ENCODE measurements at places on chromosomes 4 and X.

DNA sequence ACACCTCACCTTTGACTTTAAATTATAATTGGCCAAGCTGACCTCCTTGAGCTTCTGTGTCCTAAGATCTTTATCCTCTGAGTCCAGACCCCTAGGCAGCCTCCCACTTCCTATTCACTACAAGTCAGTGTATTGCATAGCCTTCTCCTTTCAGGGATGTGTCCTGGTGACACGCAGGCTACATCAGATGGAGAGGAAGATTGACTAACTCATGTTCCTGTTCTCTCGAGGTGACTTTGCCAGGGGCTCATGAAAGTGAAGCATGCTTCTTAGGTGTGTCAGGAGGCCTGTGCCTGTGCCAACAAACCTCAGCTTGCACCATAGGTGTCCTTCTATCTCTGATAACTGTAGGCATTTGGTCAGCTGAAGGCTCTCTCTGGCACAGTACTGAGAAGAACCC lies 195.7 kb upstream of the HS3ST1 start:
- DNase-seq = no peak

- no peak for DNase-seq
Observed at GRCh38 chr4:152459326-152459725, 76.6 kb downstream of the FBXW7 start.

- no peak for DNase-seq
Observed at GRCh38 chr4:108477527-108478108, 142.8 kb upstream of the RPL34 start.

DNA sequence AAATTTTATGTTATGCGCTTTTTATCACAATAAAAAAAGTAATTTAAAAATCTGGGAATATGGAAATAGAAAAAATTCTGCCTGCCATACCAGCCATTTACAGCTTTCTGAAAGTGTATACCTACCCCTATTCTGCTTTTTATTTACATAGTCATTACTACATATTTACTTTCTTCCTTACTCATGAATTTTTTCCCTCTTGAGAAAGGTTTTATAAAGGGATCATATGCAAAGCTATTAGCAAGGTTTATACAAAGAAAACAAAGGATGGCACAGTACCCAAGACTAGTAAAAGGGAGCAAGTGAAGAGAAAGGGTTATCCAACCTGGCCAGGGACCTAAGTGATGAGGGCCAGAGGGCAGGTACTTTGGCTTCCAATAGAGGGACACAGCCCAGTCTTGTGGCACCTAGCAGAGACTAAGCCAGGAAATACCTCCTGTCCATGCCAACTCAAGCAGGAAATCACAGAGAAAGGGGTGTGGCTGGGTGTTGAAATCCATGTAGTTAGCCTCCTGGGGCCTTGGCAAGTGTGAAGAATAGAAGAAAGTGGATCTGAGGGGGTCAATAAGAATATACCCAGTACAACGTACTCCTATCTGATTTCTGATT lies 207.3 kb upstream of the VEGFC start:
- DNase-seq = no peak

GRCh38 chr4:183111452-183111885 lies 12.4 kb downstream of the WWC2 start:
- no peak for DNase-seq

DNA sequence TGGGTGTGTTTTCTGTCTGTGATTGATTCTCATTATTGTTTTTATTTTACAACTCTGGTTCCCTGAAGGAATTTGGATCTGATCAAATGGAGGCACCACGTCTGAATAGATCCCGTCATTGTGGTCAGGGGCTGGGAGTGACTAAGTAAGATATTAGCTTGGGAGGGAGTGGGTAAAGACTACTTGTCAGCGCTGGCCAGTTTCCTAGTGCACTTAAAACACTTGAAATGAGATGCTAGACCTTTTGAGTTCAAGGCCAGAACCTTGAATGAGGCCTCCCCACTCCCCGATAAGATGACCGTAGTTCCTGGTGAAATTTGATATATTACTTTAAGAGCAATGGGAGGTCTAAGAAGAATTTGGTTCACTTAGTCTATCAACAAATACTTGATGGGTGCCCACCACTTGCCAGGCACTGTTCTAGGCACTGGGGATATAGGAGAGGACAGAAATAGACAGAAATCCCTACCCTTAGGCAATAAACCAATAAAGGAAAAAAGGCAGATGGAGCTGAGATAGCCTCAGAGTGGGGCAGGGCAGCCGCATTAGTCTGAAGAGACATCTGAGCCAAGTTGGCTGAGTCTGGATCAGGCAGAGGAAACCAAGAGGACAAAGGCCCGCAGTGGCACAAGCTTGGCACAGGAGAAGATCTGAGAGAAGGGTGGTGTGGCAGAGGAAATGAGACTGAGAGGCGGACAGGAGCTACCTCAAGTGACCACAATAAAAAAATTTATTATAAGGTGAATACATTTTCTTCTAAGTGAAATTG lies 11.8 kb downstream of the FAM184B start:
- DNase-seq = no peak

DNA sequence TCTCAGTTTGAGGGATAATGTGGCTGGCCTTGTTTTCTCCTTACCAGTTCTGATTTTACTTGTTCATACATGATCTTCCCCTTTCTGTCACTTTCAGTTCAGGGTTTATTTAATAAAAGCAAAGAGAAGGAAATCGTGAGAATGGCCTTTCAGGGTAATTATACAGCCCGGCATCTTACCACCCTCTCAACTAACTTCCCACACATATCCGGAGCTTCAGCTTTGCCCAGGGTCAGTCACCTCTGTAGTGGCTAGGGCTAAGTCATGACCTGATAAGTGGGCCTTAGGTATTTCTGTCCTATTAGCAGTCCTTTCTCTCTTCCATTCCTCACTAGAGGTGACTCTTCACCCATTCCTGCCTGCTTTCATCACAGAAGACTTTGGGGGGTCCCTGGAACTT lies 15.8 kb downstream of the TRPC5 start:
- peak; percentile 0 for DNase-seq

- no peak for DNase-seq
Observed at GRCh38 chr4:16269240-16269639, 43.0 kb upstream of the TAPT1 start.

GRCh38 chrX:148555101-148555500 lies 54.7 kb downstream of the AFF2 start:
- no peak for DNase-seq
